ENCODE measurements at places on chromosomes 7 and 10.

DNA sequence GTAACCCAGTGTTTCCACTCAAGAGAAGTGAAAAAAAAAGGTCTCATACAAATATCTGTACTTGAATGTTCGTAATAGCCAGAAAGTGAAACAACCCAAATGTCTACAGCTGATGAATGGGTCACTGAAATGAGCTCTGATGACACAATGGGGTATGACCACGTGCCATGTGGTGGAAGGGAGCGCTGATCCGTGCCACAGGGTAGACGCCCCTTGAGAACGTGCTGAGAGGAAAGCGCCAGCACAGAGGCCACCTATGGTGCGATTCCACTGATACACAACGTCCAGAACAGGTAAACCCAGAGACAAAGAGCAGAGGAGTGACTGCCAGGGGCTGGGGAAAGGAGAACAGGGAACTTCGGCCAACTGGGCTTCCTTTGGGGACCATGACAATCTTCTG is 50.3 kb downstream of the MAD1L1 start:
- no peak for DNase-seq

DNA sequence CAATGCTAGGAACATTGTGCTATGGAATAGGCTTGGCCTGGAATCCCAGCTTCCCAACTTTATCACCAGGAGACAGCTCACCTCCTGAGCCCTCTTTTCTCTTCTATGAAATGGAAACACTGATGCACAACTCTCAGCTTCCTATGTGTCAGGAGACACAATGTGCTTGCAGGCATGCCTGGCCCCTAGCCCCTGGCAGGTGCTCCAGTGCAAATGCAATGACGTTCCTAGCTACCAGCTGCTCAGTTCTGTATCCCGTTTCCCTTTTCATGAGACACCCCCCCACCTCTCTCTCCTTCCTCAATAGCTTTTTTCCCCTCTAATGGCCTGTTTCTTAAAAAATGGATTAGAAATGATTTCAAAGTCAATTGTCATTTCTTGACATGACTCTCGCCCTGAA is 30.7 kb downstream of the HABP2 start:
- DNase-seq: no peak

GRCh38 chr7:102912742-102913141 is at the start of gene LRRC17:
Gene LRRC17 (plus strand): TSS chr7:102913000. CDS start chr7:102933914, 20,914 bp downstream.
- no peak for DNase-seq

DNA sequence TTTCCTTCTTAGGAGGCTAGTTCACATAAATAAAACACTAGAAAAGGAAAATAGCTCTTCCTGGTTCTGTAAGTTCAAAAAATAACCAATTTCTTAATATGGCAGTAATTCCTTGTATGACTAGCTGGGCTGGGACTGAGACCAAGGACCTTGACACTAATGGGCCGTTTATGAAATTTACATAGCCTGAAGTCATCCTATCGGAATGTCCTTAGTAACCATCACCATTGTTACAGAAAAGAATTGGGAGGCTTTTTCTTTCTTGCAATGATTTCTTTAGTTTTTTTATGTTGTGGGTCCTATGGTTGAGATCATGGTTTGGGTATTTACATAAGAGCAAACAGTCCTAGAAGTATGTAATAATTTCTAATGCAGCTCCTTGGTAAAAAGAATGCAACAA is 87.1 kb upstream of the HDAC9 start:
- DNase-seq: no peak

DNA sequence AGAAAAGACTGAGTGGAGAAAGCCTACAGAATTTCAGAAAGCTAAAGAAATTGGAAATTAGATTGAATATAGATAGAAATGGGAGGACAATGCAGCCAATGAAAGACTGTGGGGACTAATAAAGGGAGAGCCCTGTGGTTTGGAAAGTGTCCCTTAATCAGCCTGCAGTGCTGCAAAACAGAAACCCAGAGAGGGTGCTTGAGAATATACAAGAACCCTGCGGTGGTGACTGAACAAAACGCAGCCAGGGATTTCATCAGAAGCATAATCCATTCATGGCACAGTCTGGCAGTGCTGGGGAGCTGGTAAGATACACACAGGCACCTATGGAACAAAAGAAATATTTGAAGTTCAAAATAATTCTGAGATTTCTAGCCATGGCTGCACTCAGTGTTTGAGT is 19.1 kb downstream of the CEP41 start:
- no peak for DNase-seq

DNA sequence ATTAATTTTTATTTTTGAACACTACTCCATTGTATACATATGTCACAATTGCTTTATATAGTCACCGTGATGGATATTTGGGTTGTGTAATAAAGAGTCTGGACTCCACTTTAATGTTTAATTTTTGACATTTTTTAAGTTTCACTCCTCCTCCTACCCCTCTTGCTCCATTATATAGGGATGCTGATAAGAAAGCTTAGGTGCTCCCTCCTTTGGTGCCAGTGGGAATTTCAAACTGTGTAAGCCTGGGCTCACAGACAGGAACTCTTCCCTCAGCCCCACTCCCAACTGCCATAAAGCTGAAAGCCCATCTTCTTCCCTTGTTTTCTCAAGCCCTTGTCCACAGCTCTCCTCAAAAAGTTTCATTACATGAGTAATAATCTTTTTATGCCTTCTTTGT is 47.6 kb downstream of the TWIST1 start:
- no peak for DNase-seq

- DNase-seq: no peak
Measured at GRCh38 chr10:124557648-124558338, 96.2 kb downstream of the LHPP start.

- no peak for DNase-seq
Measured at GRCh38 chr7:553636-554111, 34.0 kb upstream of the PDGFA start.

DNA sequence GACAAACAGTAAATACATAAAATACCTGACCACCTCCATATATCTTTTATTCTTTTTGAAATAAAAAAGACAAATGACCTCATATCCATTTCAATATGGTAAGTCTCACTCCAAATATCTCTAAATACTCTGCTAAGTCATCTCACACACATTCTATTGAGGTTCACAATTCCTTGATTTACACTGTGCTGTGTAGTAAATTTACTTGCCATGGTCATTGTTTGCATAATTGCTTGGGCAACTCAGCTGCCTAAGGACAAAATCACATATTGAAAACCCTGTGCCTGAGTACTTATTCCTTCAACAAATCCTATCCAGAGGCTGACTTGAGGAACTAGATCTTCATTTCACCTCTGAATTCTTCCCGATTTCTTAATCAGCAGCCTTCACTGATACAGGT is 176.4 kb downstream of the THSD7A start:
- DNase-seq: no peak

DNA sequence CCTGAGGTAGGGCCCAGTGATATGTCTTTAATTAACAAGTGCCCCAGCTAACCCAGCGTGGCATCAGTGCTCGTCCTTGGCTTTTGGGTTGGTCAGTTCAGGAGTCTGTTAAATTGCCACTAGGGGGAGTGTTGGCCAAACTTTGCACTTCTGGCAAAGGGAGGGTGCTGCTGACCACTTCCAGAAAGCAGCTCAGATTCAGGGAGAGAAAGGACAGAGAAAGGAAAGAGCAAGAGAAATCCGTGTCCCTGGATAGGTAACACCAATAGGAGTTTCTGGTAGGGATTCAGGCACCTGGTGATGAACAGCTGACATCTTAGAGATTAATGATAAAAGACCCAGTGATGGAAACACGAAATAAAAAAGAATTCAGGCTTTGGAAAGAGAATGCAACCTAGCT is 243.1 kb upstream of the AOAH start:
- DNase-seq: no peak

GRCh38 chr10:112799726-112800510 is 150.1 kb upstream of the TCF7L2 start:
- DNase-seq: no peak

- DNase-seq: no peak
Measured at GRCh38 chr10:82377608-82378007, 502.6 kb downstream of the NRG3 start.

GRCh38 chr7:116152276-116152675 is 58.1 kb upstream of the TES start:
- no peak for DNase-seq

- no peak for DNase-seq
Measured at GRCh38 chr10:75287697-75288096, 51.9 kb upstream of the COMTD1 start.

DNA sequence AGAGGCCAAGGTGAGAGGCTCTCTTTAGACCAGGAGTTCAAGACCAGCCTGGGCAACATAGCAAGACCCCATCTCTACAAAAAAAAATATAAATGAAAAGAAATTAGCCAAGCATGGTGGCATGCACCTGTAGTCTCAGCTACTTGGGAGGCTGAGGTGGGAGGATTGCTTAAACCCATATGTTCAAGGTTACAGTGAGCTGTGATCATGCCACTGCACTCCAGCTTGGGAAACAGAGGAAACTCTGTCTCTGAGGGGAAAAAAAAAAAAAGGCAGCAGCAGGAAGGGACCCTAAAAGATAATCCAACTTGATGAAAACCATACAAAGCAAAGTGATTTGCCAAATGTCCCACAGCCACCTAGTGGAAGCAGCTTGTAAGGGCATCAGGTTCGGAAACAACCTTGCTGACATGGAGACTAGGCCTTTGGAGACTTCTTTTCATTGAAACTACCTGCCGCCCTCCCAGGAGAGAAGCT is 15.6 kb upstream of the PBLD start:
- no peak for DNase-seq

GRCh38 chr7:33593611-33594010 is 311.7 kb upstream of the BMPER start:
- no peak for DNase-seq

GRCh38 chr10:110919971-110920881 is 822 bp downstream of the SHOC2 start:
- no peak for DNase-seq

DNA sequence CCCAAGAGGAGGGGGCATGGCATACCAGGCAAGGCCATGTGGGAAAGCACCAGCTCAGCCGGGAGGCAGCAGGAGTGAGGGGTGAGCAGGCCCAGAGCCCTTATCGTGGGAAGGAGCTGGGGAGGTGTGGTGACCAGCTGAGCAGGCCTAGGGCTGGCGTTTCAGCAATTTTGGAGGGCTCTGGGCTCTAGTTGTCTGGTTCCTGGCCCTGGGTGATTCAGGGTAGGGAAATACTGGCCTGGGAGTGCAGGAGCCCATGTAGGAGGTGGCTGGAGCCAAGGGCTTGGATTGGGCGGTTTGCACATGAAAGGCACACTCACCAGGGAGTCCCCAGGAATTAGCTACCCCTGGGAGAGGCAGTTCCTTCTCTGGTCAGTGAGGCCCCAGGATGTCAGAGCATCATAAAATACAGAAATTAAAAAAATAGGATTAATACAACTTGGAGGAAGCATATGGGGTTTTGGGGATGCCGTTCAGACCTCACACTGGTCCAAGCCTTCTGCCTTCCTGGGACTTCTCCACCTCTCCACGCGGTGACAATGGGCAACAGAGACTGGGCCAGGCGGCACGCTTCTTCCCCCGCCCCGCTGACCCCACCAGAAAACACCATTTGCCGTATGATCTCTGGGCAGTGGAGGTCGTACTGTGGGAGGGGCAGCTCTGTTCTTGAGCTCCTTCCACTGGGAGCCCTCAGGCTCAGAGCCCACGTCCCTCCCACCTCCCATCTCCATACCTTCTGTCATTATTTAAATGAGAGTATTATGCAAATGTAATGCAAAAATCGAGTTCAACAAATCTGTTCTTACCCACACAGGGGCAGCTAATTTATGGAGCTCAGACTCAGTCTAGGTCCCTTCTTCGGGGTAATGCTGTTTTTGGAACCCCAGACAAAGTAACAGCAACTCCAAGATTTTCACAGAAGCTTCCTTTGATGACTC is 133.0 kb upstream of the FAM20C start:
- DNase-seq: no peak

DNA sequence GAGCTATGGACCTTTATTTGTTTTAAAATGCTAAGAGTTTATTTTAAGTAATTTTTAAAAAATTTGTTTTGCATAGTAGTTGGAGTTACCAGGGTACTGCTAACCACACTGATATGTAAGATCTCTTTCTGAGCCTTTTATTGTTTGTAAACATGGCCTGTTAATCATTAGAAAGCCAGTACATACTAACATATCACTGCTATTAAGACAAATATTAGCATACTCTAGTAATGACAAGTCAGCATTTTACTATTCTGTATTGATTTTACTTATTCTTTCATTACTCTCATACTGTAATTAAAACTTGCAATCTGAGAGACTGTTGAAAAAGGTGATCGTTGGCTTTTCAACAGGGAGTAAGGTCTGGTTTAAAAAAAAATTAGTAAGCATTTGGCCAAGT is 66.7 kb downstream of the PTEN start:
- DNase-seq: no peak

DNA sequence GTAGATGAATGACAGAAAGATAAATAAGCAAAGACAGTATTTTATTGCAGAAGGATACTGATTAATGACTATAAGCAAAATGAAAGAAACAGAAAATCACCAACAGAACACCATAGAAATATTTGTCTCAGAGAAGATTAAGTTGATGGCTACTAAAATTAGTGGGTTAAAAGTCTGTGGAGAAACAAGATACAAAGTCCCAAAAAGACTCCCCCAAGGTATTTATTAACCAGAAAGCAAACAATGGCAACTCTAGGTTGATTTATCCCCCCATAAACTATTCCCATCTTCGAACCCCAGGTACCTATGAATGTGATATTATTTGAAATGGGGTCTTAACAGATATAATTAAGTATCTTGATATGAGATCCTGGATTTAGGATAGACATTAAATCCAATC is 1104.5 kb upstream of the PHF14 start:
- no peak for DNase-seq

GRCh38 chr10:75035975-75036708 is 75.3 kb upstream of the SAMD8 start:
- DNase-seq: no peak

GRCh38 chr7:133936074-133936473 is 191.1 kb upstream of the LRGUK start:
- no peak for DNase-seq

- no peak for DNase-seq
Measured at GRCh38 chr7:64885520-64886240, 17.4 kb upstream of the ZNF273 start.

- no peak for DNase-seq
Measured at GRCh38 chr10:121221072-121221471, 369.9 kb downstream of the WDR11 start.

DNA sequence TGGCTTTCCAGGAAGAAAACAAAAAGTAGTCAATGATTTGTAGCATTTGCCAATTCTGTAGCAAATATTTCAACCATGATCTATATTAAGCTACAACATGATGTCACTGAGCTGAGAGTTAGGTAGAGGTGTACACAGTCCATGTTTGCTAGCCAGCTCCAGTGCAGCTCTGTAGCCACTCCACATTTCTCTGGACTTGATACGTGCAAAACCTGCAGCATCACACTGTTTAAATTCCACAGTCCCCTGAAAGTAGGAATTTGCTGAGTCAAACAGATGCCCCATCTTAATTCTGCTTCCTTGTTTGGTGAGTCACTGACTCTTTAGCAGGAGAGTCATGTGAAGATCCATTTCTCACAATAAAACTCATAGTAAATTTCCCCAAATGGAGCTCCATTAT is 89.8 kb upstream of the LRRTM3 start:
- DNase-seq: no peak

GRCh38 chr10:82628373-82628772 is 753.4 kb downstream of the NRG3 start:
- no peak for DNase-seq

- DNase-seq: no peak
Measured at GRCh38 chr7:30921540-30922401, 10.1 kb downstream of the AQP1 start.

GRCh38 chr7:24574386-24574785 is 1.1 kb downstream of the PALS2 start:
- no peak for DNase-seq

- DNase-seq: no peak
Measured at GRCh38 chr7:49812534-49812933, 39.1 kb downstream of the VWC2 start.
